Activated CD8-positive, alpha-beta memory T cell treated with anti-CD3 and anti-CD28 coated beads for 4 hours (primary cell): ENCODE measurements at places on chromosomes 2 and 18.

DNA sequence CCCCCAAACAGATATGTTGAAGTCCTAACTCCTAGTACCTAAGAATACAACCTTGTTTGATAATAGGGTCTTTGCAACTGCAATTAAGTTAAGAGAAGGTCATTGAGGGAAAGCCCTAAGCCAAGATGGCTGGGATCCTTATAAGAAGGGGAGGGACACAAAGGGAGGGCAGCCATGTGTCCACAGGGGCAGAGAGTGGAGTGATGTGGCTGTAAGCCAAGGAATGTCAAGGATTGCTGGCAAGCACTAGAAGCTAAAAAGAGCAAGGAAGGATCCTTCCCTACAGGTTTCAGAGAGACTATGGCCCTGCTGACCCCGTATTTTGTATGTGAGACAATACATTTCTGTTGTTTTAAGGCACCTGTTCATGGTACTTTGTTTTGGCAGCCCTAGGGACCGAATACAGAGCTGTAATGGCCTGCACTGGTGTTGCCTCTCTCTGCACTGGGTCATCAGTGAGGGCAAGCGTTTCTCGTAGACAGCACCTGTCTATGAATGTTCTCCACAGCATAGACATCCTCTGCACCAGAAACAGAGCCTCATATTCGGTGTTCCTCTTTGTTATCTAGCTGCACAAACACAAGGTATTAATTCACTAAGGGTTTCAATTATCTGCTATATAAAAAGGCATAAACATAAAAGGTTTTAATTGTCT, 75.4 kb upstream of the AQP4 start:
- no peak for DNase-seq

DNA sequence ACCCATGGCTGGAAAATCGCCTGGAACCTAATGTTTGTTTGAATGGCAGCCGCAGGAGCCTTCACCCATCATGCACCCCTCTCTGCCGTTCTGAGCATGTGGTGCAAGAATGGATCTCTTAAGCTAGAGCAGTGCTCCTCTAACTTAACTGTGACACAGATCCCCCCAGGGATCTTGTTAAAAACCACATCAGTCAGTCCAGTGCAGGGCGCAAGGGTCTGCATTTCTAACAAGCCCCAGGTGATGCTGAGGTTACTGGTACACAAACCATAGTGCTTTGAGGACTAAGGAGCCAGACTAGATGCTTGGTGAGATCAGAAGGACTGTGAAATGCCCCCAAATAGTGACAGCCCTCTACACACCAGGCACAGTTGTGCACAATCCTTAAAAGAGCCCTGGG, 87.1 kb upstream of the KCTD1 start:
- DNase-seq: no peak

DNA sequence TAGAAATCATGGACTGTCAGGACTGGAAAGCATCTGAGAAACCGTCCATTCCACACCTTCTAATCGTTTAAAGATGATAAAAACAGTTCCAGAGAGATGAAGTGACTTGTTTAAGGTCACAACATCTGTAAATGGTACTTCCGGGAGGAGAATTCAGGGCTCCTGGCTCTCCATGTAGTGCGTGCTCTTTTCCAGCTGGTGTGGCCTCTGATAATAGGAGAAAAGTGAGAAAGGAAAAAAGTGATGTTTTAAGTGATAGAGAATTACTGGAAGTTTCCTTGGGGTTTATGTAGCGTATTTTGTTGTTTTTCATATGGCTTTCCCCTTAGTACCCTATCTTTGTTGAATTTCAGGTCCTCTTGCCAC, 663 bp downstream of the C2orf49 start:
- no peak for DNase-seq

- DNase-seq: no peak
Measured at GRCh38 chr2:180790891-180791290, 189.5 kb upstream of the UBE2E3 start.

DNA sequence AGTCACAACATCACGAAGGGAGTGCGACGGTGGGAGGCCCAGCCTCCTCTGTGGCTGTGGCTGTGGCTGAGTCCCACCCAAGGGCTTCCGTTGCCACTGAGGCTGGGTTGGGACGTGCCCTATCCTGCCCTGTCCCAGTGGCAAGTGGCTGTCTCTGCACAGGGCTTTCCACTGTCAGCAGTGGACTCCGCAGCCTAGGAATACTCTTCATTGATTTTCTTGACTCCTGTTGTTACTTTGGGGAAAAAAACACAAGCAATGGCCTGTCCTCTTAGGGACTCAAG, 122.7 kb downstream of the RAB3GAP1 start:
- DNase-seq: no peak

DNA sequence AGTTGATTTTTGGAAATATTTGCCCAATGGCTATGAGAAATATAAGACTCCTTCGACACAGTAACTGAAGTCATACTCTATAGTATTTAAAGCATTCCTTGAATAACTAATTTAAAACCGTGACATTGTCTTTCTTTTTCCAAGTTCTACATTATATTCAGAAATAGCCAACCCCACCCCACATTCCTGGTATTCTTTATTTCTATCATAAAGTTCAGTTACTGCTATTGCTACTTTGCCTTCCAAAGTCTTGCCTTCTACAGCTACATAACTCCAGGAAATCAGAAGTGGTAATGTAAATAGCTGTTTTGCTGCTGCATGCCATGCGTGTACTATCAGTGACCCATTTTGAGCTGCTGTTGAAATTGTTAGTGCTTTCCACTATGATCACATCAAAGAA, 45.1 kb upstream of the SETBP1 start:
- no peak for DNase-seq

- no peak for DNase-seq
Measured at GRCh38 chr2:7665880-7666279, 748.7 kb downstream of the RNF144A start.

GRCh38 chr2:104344306-104344705, 509.6 kb upstream of the POU3F3 start:
- DNase-seq: no peak

GRCh38 chr2:86211033-86211795, 12.0 kb downstream of the MRPL35 start:
- DNase-seq: no peak

DNA sequence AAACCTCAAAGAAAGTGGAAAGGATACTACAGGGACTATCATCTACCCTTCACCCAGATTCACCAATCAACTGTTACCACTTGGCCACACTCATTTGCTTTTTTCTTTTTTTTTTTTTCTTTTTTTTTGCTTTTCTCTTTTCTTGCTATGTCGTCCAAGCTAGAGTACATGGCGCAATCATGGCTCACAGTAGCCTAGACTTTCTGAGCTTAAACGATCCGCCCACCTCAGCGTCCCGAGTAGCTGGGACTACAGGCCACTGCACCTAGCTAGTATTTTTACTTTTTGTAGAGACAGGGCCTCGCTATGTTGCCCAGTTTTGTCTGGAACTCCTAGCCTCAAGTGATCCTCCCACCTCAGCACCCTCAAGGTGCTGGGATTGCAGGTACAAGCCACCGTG, 24.0 kb downstream of the BIN1 start:
- no peak for DNase-seq

DNA sequence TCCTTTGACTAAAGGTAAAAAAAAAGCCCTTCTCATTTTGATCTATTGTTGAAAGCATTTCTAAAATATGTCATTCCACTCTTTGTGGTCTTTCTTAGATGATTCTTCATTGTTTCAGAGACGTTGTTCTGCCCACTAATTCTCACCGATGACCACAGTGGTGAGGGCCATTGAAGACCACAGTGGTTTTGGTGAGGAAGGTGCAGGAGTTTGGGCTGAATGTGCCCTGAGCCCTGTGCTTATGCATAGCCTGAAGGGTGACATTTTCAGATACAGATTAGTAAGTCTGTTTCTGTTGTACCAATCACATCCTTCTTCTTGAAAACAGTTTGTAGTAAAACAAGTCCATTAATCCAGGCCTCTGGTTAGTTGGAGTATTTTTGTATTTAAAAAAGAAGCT, 251.3 kb upstream of the ATP5MC3 start:
- no peak for DNase-seq

- no peak for DNase-seq
Measured at GRCh38 chr2:27638709-27639108, 9.9 kb downstream of the GPN1 start.

DNA sequence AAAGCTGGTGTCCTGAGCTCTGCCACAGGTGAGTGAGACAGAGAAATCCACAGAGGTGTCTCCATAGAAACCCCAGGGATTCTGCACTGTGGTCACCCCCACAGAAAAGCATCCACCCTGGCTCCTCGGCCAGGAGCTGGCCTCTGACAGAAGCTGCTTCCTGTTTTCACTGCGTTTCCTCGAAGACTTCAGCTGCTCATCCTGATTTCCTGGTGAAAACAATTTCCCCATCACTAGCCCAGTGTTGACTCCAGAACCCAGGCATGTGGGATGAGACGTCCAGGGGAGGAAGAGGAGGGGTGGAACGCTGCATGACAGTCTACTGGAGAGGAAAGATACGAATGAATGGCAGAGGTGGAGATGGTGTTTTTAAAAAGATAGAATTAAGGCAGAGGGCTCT, 60.3 kb upstream of the GPR45 start:
- no peak for DNase-seq

DNA sequence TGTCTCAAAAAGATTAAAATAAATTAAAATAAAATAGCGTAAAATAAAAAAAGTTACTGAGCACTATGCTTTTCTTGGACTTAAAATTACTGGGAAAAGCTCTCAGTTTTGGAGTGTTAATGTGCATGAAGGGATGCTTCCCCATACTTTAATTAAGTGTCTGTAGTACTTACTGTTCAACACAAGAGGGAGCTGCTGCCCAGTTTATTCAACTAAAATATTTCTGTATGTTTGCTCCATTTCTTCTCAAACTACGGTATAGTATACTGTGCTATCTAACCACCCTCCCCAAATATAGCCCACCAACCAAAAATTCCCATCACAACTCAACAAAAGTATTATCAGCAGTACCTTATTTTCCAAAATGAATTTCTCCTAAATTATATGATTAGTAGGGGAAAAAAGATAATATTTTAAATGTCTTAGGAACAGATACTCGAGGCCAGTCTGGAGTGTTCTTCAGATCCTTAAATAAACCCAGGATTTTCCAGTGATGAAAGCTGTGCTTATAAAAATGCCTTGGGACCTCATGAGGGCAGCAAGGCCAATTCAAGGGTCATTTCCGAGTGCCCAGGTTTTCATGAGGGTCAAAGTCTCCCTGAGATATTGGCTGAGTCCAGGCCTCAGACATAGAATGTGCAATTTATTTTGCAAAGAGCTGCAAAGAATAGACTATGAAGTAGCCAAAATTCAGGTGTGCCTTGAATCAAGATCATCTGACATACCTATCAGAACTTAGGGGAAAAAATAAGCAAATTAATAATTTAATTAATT, 64.1 kb downstream of the CHRNA1 start:
- DNase-seq: no peak

- DNase-seq: no peak
Measured at GRCh38 chr2:235825946-235826345, 332.1 kb downstream of the AGAP1 start.

DNA sequence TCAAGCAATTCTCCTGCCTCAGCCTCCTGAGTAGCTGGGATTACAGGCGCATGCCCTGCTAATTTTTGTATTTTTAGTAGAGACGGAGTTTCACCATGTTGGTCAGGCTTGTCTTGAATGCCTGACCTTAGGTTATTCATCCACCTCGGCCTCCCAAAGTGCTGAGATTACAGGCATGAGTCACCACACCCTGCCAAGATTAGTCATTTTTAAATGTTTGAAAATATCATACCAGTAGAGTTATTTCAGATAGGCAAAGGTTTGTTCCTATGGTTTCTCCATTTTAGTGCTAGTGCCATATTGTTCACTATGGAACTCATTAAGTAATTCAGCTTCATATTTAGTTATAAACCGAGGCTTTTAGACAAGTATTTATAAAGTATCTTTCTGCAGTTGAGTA, 52.3 kb downstream of the HIBCH start:
- DNase-seq: no peak

DNA sequence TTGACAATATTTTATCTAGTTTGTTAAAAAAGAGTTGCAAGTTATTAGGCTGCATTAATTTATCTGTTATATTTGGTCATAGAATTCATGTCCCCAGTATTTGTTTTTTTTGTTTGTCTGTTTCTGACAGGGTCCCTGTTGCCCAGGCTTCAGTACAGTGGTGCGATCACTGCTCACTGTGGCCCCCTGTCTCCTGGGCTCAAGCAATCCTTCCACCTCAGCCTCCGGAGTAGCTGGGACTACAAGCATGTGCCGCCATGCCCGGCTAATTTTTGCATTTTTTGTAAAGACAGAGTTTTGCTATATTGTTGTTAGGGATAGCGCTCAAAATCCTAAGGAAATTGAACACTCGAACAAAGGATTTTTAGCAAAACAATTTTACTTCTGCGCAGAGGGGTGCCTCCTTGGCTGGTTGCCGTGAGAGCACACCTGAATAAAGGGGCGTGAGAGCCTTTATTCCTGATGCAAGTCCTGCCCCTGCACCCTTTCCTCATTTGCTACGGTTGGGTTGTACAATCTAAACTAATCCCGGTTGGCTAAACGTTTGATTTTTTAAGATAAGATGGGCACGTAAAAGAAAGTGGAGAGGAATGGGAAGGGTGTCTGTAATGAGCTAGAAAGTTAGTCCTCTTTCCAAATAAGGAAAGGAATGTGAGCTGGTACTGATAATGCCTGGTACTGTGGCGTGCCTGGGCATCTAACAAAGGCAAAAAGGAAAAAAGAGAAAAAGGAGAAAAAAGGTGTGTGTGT, 65.5 kb downstream of the COMMD1 start:
- DNase-seq: no peak

DNA sequence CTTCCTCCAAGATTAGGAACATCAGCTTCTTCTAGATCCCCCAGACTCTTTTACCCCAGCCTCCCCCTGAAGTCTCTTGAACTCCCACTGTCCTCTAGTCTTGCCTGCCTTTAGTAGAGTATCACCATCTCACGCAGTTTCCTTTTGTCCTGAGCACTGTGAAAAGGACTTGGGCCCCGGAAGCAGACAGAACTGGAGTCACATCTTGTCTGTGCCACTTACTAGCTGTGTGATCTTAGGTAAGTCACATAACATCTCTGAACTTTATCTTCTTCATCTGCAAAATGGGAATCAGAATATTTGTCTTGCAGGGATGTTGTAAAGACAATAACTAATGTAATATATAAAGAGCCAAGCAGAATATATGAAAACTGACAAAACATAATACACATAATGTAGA, 8.4 kb upstream of the TRABD2A start:
- no peak for DNase-seq

GRCh38 chr2:12663306-12664037, 53.3 kb upstream of the TRIB2 start:
- no peak for DNase-seq

DNA sequence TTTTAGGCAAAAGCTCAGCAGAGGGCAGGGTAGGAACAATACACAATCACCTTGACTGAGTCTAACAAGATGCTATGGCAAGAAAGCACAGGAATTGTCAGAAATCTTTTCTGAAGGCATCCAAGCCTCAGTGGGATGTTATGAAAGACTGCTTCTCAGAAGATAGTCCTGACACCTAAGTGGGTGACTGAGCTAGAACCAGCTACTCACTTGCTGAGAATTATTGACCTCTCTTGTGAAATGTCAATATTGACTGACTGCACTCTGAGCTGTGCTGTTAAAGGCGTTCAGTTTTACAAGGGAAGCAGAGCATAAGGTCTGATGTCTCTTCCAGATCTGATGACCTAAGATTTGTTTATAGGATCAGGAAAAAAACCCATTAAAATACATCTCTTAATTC, 46.1 kb downstream of the TACR1 start:
- no peak for DNase-seq
